ENCODE measurements at places on chromosomes 1 and 21. TPM values are rescaled to one million over a fixed set of nuclear protein-coding genes. Genes with fewer than 3 reads are reported as not detected.

ZNF648 gene
- total RNA-seq, result not detected

LCE2A gene
- not detected for total RNA-seq

ECM1 gene
- total RNA-seq, result 24.1 TPM

SPRR3 gene
- total RNA-seq, result not detected

SFN gene
- total RNA-seq, result not detected

DNA sequence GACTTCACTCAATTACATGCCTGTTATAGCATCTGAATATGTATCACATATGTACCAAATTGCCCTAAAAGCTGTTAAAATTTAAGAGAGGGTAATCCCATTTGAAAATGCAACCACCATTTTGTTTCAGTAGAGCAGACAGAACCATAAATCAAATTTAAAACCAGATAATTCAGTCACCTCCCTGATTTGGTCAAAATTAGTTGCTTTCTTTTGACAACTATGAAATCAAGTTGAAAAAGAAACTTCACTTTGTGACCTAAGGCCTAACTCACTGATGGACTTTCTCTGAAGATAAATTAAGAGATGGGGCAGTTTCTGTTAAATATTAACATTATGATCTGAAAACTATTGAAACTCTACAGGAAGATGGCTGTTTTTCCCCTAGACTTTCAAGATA lies 6.7 kb downstream of the GORAB start:
- no peak for DNase-seq

DNA sequence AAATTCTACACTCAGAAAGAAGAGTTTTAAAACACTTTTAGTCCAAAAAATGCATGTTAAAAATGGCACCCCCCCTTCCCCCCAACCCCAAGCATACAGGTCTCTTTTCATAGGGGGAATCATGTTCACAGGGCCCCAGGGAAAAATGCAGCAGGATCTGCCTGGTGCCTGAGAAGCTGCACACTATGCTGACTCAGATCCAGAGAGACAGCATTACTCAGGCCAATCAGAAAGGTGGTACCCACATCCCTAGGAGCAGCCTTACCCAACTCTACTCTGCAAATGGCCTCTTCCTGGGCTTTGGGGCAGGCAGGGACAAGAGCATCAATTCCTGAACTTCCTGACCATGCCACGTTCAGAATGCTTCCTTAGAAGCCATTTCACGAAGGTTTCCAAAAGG lies 119.0 kb downstream of the HIVEP3 start:
- no peak for DNase-seq

- DNase-seq, result no peak
These were observed at the start of gene SEMA4A for GRCh38 chr1:156153362-156153761. Gene SEMA4A, plus strand, starts transcription at chr1:156153585. Its CDS starts 994 bp downstream, at chr1:156154579.

DNA sequence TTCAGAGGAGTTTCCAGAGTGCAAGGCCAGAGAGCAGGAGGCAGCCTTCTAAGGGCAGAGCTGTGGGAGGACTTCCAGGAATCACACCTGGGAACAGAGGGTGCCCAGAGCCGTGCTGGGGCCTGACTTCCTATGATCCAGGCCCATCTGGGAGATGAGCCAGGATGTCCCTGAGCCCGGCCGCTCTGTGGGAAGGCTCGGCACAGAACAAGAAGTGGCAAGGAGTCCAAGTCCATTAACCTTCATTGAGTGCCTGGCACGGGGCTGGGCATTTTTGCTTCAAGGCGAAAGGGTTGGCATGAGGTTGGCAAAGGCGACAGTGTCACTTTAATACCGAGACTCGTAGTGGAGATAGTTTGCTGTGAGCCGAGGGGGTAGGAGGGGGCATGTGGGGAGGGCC lies 18.2 kb downstream of the TMEM201 start:
- DNase-seq, result no peak

DNA sequence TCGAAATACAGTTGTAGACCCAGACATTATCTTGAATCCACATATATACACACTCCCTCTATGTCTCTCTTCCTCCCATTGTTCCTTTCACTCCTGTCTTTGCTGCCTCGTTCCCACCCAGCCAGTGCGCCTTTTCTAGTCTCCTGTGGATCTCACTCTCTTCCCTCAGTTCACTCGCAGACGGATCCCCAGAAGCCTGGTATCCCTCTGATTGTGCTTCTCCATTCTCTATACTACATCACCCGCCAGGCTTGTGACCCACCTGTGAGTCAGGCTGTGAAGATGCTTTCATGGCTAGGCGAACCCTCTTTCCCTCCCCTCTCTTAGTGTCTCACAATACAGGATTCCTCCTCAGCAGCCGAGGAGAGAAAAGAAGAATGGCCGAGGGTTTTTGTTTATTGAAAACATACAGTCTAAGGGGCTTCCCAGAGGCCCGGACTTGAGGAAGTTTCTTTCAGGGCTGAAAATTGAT lies 1.5 kb downstream of the HCN3 start:
- no peak for DNase-seq

DNA sequence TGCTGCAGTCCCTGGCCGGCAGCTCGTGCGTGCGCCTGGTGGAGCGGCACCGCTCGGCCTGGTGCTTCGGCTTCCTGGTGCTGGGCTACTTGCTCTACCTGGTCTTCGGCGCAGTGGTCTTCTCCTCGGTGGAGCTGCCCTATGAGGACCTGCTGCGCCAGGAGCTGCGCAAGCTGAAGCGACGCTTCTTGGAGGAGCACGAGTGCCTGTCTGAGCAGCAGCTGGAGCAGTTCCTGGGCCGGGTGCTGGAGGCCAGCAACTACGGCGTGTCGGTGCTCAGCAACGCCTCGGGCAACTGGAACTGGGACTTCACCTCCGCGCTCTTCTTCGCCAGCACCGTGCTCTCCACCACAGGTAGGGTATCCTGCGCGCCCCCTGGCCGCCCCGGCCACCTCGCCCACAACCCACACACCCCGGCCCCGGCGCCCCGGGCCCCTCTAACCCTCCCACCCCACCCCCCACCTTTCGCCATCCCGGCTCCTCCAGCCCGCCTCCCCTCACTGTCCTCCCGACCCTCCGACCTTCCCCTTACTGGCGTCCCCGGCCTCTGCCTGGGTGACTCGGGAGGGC lies 352 bp downstream of the KCNK1 start:
- peak; percentile 68 for DNase-seq

GRCh38 chr21:43323244-43324005 lies 103.5 kb downstream of the SIK1 start:
- DNase-seq, result peak; percentile 88

- DNase-seq, result no peak
These were observed 371.8 kb upstream of the POU3F1 start for GRCh38 chr1:38418195-38419030.

DNA sequence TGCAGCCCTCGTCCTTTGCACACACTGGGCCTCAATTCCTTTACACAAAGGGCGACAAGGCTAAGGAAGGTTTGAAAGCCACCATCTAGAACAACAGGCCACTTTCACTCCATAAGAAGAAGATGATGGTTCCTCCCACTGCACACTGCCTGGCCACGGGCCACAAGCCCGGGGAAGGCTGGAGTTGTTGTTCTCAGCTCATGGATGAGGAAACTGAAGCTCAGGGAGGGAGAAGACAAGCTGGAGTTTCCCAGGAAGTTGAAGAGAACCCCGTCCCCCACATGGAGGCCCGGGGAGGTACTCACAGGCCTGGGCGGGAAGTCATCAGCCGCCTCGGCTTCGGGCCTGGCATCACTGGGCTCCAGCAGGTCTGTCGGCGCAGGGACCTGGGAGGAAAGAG lies 24.6 kb upstream of the DDOST start:
- DNase-seq, result peak; percentile 42

- no peak for DNase-seq
These were observed 72.0 kb upstream of the KCNA3 start for GRCh38 chr1:110746644-110747259.

DNA sequence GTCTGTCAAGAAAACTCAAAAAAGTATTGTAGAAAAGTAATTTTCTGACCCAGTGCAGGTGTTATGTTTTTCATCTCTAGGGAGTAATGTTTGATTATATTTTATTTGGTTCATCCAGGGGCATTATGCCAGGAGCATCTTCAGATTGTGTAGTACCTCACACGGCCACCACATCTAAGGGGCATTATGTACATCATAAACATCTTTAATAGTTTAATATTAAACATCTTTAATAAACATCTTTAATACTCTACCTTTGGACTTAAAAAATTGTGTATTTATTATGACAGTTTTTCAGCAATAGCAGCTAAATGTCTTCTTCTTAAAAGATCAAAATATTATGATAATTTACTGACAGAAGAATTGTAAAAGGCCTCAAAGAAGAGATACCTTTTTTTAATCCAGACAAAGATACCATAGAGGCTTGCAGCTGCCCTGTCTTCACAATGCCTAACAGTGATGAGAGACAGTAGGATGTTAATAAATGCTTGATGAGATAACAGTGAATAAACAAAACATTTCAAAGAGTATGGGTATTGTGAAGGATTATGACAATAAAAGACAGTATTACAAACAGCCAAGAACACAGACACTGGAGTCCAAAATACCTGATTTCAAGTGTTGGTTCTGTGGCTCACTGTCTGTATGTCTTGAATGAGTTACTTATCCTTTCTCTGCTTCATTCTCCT lies 240.9 kb upstream of the ADGRL2 start:
- no peak for DNase-seq

DNA sequence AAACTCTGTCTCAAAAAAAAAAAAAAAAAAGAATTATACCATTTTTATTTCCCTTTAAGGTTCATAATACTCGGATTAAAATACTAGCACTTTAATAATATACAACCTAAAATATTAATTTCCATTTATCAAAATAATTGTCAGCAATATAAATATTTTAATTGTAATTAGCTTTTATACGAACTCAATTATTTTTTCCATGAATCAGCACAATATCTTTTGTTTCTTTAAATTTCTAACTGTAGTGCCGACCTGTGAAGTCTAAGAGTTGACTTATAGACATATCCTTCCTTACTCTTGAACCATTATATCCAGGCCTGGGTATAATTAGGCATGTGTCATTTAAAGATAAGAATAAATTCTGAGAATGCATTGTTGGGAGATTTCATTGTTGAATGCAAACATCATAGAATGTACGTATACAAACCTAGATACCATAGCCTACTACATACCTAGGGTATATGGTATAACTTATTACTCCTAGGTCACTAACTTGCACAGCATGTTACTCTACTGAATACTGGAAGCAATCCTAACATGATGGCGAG lies 996.7 kb upstream of the TMPRSS15 start:
- DNase-seq, result no peak

- peak; percentile 55 for DNase-seq
These were observed 697 bp downstream of the PRDM16 start for GRCh38 chr1:3069491-3070308.

DNA sequence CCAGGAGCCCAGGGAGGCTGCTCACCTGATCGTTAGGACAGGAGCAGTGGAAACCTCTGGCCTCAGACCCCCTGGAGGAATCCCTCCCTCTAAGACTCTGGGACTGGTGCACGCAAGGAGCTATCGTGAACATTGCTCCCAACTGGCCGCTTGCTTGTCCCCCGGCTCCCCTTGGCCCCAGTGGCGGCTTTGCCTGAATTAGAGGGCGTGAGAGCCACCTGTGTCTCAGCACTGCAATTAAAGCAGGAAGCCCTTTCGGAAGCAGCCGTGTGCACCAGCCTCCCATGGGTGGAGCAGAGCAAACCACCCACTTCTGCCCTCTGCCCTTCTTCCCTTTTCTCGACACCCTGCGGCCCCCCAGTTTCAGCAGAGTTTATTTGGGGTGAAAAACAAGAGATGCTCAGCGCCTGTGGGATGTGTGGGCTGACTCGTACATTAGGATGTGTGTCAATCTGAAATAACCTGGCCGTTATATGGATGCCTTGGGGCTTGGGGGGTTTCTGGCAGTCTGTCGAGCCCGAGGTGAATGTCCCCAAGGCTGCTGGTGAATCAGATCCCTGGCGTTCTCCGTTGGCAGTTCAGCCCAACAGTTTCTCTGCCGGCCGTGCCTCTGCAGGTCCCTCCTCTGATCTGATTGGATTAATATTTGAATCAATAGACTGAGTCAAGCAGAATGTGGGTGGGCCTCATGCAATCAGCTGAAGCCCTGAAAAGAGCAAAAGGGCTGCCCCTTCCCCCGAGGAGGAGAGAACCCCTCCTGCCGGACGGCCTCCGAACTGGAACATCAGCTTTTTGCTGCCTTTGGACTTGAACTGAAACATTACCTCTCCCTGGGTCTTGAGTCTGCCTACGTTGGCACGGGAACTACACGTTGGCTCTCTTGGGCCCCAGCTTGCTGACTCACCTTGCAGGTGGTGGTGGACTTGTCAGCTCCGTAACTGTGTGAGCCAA lies 7.3 kb upstream of the UMODL1 start:
- peak; percentile 57 for DNase-seq

DNA sequence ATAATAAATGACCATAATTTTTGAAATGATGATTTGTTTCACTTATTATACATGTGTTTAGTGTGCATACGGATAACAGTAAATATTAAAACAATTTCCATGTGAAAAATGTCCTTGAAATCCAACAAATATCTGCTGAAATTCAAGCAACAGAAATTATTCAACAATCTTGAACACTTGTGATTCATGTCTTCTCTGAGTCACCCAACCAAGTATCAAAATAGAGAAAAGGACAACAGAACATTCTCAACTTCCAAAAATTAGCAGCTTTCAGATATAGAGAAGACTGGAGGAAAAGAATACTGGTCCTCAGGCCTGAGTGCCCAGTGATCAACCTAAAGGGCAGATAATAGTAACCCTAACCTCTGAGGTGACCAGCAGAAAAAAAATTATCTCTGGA lies 90.8 kb downstream of the VAV3 start:
- no peak for DNase-seq

Data from Right ventricle myocardium inferior (tissue), 1 donor.